ENCODE measurements at places on chromosomes 3 and 15.

GRCh38 chr15:100224206-100225185, 117.3 kb downstream of the ADAMTS17 start:
- no peak for DNase-seq

GRCh38 chr3:190099099-190099498, 21.6 kb downstream of the P3H2 start:
- DNase-seq = no peak

GRCh38 chr3:58719684-58720083, 53.1 kb upstream of the FAM3D start:
- no peak for DNase-seq

DNA sequence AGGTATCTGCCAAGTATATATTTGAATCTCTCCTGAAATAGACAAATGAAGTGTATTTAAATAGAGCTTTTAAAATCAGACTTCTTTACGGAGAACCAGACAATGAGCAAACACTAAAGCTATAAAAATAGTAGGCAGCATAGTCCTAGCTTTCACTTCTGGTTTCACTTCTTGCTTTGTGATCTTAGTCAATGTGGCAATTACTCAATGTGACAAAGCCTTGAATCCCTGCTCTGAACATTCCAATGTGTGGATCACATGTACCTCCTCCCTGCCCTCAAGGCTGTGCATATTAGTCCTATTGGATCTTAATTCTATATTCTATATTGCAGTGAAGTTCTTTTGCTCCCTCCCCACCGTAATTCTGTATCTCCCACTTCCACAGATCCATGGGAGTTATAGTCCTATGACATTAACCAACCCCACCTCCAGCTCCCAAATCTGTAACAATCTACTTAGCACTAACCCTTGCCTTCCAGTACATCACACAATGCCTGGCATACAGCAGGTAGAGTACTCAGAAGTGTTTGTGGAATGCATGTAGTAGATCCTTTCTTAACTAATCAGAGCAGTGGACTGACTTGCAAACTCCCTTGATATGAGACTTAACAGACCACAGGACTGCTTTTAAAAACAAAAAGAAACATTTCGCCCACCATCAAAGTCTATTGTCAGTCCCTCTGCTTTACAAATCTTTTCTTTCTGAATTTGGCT, 24.3 kb upstream of the CP start:
- DNase-seq = no peak

DNA sequence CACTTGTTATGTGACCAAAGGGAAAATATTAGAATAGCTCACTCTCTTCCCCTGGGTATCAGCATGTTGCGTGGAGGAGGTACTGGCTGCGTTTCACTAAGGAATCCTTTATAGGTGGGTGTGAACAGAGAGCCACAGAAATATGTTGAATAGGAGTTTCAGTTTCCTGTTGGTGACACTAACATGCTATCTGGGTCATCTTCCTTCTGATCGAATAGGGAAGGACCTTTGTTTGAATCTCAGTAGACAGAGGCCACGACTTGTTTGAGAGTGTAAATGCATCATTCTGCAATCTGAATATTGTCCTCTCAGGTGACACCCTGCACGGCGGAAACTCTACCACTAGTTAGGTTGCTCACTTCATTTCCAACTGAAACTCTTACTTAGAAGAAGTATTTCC, 157.9 kb upstream of the SLC2A2 start:
- no peak for DNase-seq

GRCh38 chr3:90091549-90091948, 984.1 kb downstream of the EPHA3 start:
- no peak for DNase-seq

GRCh38 chr3:17075907-17076306, 191.2 kb downstream of the PLCL2 start:
- no peak for DNase-seq

Measured in stimulated activated CD4-positive, alpha-beta T cell treated with anti-CD3 and anti-CD28 coated beads, Interleukin-12 subunit alpha, Interleukin-12 subunit beta, amount 100 ng/mL, for 24 hours (primary cell).